ENCODE measurements at places on chromosomes 7 and 10.

DNA sequence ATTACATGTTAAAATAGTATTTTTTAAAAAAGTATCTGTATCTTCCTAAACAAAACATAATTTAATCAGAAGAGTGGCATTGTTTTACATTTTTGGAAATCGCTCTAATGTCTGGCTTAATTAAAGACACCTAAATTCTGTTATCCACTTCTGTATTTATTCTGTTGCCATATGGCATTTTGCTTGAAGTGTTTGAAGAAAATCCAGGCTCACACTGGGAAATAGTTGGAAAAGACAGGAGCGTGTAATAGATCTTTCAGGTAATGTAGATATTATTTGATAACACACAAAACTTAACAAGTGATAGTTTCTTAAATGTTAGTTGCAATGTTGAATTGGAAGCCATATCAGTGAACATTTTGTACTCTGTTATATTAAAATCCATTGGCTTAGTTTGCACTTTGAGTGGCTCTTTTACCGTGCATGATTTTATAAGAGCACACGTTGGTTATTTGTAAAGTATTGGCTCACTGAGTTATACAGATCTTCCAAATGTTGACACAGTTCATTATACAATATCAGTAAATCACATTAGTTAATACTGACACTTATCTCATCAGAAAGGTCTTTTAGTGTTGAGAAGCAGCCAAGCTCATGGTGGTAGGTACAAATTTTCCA lies 128.4 kb upstream of the NPVF start:
- no peak for DNase-seq

DNA sequence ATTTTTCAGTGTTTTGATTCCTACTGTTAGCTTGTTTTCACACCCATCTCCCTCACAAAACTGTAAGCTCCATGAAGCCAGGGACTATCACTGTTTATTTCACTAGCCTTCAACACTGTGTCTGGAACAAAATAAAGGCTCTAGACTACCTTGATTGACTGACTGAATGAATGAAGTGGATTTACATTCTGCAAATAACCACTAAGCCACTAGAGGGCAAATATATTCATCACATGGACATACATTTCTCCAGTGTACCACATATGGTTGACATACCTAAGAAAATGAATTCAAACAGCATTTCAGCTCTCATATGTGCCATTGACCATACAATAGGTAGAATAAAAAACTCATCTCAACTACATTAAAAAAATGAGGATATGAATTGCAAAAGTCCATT lies 185.9 kb downstream of the RAB11FIP2 start:
- no peak for DNase-seq

- no peak for DNase-seq
Observed at GRCh38 chr10:71219918-71220688, 7.7 kb downstream of the UNC5B start.

DNA sequence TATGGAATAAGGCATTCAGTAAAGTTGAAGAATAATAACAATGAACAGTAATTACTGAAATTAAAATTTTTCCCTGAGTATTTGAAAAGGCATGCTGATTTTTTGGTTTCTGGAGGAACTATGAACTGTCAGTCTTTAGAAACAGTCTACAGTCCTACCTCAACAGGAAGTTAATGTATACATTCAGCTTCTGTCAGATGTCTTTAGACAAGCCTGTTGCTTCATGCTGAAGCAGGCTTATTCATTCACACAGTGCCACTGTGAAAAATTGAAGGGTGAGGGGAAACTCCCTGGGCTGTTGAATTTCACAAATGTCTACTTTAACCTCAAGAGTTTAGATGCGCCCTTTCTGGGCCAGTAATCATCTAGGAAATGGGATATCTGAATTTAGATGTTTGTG lies 3.5 kb downstream of the NRF1 start:
- DNase-seq, result no peak

DNA sequence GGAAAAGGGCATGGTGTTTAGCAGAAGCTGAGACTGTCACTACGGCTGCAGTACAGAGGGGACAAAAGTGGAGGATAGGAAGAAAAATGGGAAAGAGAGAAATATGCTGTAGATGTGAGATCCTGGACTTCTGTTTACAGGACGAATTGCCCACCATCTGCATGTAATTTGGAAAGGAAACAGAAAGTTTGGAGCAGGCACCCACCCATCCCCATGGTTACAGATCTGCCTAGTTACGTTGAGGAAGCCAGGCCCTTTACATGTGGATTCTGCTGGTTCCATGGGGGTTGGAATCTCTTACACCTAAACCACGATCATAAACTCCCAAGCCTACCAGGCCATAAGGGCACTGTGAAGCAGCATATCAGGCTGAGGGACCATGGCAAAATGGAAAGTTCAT lies 84.3 kb downstream of the WDFY4 start:
- DNase-seq, result no peak

DNA sequence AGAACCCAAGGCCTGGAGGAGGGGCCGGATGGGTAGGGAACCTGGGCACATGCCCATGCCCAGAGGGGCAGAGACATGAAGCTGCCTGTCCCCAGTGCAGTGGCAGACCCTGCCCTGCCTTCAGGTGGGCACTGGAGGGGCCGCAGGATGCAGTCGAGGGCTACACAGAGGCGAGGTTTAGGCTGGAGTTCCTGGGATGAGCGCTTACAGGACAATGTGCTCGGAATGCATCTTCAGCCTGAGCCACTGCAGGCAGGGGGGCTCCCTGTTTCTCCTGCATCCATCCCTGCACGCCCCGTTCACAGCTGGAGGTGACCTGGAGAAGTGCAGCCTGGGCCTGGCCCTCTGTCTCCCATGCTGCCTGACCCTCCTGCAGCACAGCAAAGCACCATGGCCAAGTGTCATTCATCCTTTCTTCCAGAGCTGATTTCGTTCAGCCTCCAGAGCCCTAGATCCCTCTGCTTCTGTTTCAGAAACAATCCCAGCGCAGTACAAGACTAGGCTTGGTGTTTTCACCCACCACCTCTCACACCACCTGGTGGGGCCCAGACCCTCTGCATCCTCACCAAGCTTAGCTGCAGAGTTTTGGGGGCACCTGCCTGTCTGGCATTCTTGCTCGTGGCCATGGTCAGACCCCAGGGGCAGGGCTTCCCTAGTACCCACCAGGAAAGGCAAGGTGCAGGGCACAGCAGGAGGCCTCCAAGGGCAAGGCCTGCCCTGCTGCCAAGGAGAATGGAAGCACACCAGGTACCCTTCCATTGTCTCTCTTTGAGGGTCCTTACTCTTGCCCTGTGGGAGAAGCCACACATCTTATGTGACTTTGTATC lies 311.9 kb downstream of the TCERG1L start:
- no peak for DNase-seq

DNA sequence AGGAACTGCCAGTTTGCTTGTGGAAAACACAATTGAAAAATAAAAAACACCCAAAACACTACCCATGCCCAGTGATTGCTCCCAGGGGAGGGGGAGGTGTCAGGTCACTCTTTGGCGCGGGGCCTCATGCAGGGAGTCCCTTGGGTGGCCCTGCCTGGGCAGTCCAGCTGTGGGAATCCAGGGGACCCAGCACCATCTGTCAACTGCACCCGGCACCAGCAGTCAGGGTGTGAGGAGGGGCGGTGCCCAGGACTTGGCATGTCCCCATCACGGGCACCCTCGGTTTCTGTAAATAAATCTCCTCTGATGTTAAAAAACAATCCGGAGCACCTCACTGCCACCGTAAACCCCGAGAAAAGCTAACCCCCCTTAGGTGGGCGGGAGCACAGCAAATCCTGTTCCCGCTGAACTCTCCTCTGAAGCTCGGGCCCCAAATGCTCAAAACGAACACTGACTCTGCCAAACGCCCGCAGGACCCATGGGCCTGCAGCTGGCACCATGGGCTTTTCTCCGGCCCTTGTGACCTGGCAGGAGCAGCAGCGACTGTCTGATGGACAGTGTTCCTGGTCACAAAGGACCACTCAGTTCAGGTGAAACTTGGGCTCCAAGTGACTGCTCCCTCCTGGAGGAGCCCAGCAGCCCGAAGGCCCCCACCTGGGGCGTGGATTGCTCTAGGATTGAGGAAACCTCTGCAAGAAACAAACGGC lies 18.5 kb upstream of the EN2 start:
- no peak for DNase-seq

DNA sequence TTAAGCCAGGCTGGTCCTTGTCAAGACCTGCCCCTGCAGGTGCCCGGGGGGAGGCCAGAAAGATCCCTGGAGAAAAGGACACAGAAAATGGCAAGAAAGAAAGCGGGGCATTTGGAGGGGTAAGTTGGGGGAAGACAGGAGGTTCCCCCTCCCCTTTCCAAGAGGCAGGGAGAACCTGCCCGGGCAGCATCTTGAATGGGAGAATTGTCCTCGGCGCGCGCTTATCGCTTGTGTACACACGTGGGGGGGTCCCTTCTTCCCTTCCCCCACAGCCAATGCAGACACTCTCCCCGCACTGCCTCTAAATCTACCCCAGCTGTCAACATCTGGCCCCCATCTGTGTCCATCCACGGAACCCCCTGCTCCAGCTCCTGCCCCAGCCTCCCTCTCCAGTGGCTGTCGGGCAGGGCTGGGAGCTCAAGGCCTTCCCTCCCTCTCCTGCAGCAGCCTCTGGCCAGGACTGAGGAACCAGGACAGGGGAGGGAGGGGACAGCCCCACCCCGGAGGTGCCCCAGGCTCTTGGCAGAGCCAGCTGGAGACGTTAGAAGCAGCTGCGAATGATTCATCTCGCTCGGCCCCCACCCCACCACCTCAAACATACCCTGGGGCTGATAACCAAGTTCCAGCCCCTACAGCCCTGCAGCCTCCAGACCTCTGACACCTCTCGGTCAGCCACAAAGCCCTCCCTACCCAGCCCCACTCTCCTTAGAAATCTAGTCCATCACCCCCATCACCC lies 25.3 kb downstream of the EPHB4 start:
- peak; percentile 90 for DNase-seq
